ENCODE measurements at places on chromosomes 1 and 21.

GRCh38 chr1:101854271-101854670, 142.5 kb downstream of the OLFM3 start:
- no peak for DNase-seq

DNA sequence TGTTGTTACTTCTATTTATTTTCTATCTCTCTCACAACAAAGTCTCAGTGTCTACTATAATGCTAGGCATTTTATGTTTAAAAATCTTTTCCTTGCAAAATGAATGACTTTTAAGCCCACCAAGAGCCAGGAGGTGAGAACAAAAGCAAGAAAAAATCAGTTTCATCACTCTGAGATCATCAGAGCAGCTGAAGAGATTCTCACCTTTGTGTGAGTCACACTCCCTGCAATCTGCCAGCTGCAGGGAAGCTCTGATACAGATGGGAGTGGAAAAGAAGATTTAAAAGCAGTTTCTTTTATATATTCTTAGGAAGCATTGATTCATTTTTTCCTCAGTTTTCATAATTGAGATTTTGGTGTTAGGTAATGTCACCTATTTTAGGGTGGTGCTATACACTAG, 107.6 kb downstream of the LHX9 start:
- DNase-seq: no peak

DNA sequence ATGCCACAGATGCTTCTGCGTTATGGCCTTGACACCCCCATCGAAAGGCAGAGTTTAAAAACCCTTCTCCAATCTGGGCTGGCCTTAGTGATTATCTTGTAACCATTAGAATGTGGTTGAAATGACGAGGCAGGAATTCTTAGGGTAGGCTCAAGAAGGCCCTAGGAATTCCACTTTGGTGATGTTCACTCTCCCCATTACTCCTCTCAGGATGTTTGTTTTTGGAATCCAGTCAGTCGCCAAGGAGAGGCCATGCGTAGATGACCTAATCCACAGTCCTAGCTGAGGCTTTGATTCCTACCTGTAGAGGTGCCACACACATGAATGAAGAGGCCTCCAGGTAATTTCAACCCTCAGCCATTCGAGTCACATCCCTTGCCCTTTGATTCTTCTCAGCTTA, 318.2 kb downstream of the NEGR1 start:
- no peak for DNase-seq

GRCh38 chr1:193184776-193185175, 1.6 kb downstream of the B3GALT2 start:
- DNase-seq: no peak

- DNase-seq: no peak
Measured at GRCh38 chr21:40194185-40194980, 327.1 kb downstream of the PCP4 start.

DNA sequence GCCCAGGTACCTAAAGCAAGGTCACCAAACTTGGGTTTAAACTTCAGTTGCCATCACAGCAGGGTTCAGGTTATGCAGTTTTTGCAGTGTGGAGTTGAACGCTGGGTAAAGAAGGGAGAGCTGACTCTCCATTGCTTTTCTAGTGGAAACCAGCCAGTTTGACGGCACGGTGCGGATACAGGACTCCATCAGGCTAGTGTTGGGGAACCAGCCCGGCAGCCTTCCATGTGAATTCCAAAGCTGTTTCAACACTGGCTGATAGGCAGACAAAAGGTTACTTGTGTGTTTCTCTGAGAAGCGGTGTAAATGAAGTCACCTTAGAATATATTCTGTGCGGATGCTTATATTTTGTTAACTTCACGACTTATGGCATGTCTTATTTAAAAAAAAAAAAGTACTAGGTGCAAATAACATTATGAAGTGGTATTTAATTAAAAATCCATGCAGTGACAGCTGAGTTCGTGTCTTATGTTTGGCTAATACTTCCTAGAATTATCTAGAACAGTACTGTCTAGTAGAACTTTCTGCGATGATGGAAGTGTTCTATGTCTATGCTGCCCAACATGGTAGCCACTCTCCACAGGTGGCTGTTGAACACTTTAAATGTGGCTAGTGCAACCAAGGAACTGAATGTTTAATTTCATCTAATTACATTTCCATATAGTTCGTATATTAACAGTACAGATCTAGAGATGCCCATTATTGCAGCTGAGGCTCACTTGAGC, 29.9 kb upstream of the RCAN3 start:
- no peak for DNase-seq

DNA sequence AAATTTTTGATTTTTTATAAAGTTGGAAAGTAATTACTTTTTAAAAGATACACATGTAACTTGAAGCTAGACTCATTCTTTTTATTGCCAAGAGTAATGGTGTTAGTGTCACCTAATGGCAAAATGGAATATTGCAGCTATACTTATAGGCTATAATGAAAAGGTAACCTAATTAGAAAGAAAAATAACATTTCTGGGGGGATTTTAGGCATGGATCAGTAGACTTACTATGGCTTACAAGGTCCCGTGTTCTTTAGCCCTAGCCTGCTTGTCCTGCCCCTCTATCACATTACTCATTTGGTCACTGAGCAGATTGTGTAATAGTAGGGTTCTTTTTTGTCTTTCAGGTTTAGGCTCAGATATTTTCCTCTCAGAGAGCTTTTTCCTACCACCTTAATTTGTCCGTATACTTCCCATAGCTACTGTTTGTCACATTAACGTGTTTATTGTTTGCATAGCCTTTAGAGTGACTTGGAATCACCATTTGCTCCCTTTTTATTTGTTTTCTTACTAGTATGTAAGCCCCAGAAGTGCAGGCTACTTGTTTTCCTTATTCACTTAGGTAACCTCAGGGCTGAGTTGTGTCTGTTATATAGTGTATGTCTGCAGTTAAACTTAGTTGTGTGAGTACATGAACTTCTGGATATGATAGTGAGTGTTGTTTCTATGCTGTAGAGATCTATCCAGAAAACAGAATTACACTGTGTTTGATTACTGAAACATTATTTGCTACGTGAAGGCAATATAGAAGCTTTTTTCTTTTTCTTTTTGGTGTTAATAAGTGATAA, 58.7 kb downstream of the RABGAP1L start:
- DNase-seq: no peak

GRCh38 chr1:202935844-202936243, 8.8 kb upstream of the KLHL12 start:
- DNase-seq: no peak

DNA sequence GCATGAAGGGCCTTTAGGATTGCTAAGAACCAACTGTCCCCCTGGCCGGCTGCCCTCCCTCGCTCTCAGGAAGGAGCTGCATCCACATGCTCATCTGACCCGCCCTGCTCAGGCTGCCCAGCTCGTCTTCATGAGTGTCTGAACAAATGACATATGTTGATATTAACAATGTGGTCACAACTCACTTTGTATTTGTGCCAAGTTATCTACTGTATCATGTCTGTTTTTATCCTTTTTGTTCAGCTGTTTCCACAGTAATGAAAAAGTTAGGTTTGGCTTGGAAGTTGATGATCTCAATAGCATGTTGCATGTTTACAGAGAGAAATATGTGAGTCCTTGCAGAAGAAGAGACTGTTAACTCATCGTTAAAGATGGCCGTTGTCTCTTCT, 75.1 kb downstream of the PHTF1 start:
- no peak for DNase-seq

DNA sequence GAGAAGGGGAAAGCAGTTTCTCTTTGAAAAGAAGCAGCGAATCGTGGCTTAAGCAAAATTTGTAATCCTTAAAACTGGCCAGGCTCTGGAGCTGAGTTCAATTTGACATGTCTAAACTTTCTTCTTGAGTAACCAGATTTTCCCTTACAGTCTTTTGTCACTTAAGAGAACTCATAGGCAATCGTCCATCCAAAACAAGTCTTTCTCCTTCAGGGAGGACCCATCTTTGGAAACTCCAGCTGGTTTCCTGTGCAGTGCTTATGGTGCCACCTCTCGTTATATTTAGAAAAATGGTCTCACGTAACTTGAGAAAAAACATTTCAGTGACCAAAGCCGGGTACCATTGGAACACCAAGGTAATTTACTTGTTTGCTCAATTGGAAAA, 1.8 kb upstream of the PTTG1IP start:
- DNase-seq: no peak

DNA sequence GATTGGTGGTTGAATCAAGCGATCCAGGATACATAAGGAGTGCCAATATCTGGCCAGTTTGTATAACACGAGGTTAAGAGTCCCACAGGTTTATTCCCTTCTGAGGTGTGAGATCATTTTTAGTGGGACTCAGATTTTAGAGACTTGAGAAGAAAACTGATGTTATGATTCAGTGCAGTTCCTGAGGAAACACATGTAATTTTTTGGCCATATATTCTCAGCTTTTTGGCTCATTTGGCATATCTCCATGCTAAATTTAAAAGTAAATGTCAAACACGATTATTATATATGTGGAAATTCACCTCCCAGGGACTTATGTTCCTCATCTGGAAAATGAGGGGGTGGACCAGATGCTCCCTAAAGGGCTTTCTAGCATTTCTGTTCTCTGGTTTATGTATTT, 39.2 kb upstream of the SERBP1 start:
- no peak for DNase-seq

GRCh38 chr1:161082996-161083747, 6.2 kb downstream of the NECTIN4 start:
- no peak for DNase-seq

GRCh38 chr1:39789571-39790110, 976 bp upstream of the BMP8B start:
- no peak for DNase-seq

GRCh38 chr1:52693843-52694242, 4.3 kb downstream of the COA7 start:
- no peak for DNase-seq

DNA sequence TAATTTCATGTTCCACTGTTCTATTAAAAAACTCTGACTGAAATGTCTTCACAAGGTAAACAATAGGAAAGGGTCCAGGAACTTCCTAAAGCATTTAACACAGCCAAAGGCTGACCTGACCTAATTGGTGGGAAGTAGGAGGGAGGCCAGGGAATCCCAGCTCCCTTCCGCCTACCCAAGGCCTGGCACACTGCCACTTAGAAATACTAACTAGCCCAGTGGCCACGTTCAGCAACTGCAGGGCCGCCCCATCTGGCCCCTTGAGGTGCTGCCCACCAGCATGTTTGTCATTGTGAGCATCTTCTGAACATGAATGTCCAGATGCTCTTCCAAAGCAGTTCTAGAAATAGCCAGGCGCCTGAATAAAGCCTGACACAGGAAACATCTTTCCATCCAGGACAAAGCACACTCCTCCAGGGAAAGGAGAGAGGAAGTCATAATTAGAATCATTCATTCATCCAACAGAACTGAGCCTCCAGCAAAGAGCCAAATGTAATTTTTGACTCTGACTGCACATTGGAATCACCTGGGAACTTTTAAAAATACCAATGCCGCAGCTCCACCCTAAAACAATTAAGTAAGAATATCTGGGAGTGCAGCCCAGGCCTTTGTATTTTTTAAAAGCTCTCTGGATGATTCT, 44.6 kb upstream of the BCL9 start:
- DNase-seq: peak; percentile 59

DNA sequence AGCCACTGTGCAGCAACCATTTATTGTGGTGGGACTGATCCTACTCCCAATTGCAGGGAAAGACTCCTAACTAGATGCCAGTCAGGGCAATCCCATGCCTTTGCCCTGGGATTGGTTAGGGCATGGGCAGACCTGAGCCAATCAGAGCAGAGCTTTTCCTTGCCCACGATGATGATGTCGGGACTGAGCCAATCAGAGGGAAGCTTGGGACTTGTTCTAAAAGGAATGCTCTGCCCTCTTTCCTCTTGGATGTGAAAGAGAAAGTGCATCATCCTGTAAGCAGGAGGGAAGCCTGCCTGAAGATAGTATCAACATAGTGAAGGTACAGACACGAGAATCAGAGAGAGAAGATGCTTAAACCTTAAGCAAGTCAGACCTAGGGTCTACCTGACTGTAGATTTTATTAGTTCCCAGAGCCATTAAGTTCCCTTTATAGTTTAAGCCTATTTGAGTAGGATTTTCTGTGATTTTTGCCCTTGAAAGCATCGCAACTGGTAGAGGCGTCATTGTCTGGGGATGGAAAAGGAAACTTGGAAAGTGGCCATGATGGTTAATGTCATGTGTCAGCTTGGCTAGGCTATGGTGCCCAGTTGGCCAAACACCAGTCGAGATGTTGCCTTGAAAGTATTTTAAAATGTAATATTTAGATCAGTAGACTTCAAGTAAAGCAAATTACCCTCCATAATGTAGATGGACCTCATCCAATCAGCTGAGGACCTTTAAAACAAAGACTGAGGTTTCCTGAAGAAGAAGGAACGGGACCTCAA, 19.9 kb downstream of the IRF2BP2 start:
- DNase-seq: no peak
